ENCODE measurements at places on chromosomes 1 and 21.
A peak's percentile ranks its signal among the peaks of the same experiment; 100 is the strongest.

DNA sequence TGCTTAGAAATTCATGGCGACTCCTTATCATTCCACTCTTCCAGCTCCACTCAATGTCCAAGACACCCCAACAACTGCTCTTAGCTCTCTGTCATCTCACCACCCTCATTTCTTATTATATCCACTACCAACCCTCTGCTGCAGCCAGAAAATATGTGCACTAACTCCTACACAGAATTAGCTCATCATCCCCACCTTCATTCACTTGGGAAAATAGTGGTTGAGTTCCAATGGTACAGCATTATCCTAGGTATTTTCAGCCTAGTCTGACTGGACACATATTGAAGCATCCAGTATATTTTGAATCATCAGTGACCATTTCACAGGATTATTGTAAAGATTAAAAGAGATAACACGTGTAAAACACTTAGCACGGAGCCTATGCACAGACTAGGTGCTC is 16.7 kb upstream of the VSIG8 start:
- DNase-seq = no peak

DNA sequence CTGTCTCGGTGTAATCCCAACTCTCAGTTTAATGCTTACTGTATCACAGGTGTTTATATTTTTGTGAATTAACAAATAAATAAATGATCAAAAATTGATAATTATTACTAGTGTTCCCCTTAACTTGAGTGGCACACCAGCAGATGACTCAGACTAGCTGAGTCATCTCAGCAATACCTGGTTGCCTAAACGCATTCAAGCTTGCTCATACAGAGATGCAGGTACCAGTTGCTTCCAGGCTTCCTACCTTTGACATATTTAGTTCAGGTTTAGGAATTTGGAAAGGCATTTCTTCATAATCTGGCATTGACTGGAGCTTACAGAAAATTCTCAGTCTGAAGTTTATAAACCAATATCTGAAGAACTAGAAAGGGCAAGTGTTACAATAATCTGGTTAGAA is 78.9 kb upstream of the LMO4 start:
- DNase-seq = no peak

GRCh38 chr1:158329300-158329699 is 2.0 kb downstream of the CD1B start:
- no peak for DNase-seq

DNA sequence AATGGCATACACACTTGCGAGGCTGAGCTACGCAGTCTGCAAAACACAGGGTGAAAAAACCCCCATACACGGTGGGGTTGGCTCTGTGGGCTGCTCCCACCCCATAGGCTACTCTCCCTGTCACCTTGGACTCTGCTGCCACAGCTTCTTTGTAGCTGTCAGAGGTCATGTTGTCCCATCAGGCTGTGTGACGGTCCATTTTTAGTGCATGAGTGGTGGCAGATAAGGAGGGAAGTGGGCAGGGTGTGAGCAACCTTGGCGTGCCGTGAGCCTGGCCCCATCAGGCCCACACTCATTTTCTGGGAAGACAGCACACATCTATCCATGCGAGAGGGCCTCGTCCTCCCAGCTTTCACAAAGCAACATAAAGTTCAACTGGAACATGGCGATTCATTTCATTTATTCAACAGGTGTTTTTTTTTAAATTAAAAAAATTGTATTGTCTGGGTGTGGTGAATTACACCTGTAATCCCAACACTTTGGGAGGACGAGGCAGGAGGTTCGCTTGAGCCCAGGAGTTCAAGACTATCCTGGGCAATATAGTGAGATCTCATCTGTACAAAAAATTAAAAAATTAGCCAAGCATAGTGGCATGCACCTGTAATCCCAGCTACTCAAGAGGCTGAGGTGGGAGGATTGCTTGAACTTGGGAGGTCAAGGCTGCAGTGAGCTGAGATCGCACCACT is 9.5 kb downstream of the GPR137B start:
- peak; percentile 18 for DNase-seq

GRCh38 chr1:64497088-64497883 is 27.4 kb downstream of the CACHD1 start:
- DNase-seq = no peak

GRCh38 chr1:176167210-176167609 is 39.9 kb downstream of the COP1 start:
- DNase-seq = no peak

All from hematopoietic multipotent progenitor cell treated with erythropoietin and hydrocortisone succinate and interleukin-3 and kit ligand, for 6 days (in vitro differentiated cells).